ENCODE measurements at places on chromosomes 1 and 21. TPM values are rescaled to one million over a fixed set of nuclear protein-coding genes. Genes with fewer than 3 reads are reported as not detected.

CATSPERE gene
- 1.1 TPM for total RNA-seq

OR2T29 gene
- total RNA-seq, result not detected

DENND2D gene
- 78.2 TPM for total RNA-seq

ACKR1 gene
- total RNA-seq, result 146 TPM

CD1B gene
- 0.61 TPM for total RNA-seq

ANKRD35 gene
- 1.6 TPM for total RNA-seq

GRCh38 chr1:45033356-45033755, 21.3 kb downstream of the UROD start:
- DNase-seq, result no peak

- DNase-seq, result no peak
Observed at GRCh38 chr1:85042413-85042812, 5.9 kb downstream of the MCOLN3 start.

DNA sequence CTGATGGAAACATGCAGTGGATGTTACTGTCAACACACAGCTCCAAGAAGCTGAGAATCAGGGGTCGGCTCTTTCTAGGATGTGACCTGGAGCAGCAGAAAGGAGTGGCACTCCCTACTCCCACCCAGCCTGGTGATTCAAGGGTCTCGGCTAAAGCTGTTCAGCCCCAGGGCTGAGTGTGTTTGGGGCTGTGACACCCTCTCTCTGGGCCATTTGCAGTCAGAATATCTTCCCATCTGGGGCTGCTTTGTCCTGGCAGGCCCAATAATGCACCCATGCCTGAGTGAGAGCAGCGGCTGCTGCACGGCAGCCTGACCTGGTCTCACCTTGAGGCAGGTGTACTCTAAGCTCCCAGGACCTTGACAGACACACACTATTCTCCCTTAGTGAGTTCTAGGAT, 52.5 kb upstream of the AJAP1 start:
- DNase-seq, result no peak

- DNase-seq, result no peak
Observed at GRCh38 chr1:31936278-31936980, 1.7 kb downstream of the PTP4A2 start.

DNA sequence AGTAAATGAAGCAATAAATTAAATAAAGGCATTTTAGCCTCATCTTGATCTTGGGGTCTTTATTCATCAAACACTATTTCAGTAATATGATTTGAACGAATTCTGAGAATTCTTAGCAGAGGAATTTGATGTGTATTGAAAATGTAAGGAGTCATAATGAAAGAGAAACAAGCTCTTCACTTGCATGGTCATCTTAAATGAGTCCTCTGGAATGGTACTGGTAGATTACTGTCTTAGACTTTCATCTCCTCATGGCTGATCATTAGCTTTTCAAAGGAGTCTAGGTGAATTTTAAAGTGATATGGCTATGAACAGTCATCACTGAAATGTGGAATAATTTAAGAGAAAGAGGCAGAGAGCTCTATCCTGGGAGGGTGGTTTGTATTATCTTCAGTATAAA, 30.0 kb downstream of the PRRC2C start:
- DNase-seq, result no peak

GRCh38 chr1:231162970-231163829, 1.3 kb downstream of the TRIM67 start:
- no peak for DNase-seq

- DNase-seq, result no peak
Observed at GRCh38 chr1:88519156-88519555, 164.9 kb upstream of the PKN2 start.

- DNase-seq, result no peak
Observed at GRCh38 chr1:21124846-21125245, 51.9 kb downstream of the EIF4G3 start.

DNA sequence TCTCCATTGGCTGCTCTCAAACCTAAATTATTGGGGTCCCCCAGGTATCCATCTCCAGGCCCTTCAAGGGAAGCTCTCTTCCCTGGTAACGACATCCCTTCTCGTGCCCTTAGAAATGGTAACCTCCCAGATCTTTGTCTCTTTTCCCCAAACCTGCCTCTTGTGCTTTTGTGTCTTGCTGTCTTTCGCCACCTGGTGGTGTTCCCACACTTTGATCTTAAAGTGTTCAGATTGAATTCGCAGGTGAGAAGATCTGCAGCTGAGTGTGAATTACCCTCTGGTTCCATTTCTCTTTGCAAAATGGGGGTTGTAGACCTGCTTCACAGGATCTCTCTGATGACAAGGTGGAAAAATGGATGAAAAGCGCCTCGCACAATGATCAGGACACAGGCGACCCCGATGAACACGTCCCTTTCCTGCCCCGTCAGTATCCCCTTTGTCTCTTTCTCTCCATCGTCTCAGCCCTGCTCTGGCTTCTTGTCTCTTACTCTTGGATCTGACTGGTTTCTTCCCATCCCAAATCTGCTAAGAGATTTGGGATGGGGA, 53.1 kb downstream of the DOP1B start:
- no peak for DNase-seq

DNA sequence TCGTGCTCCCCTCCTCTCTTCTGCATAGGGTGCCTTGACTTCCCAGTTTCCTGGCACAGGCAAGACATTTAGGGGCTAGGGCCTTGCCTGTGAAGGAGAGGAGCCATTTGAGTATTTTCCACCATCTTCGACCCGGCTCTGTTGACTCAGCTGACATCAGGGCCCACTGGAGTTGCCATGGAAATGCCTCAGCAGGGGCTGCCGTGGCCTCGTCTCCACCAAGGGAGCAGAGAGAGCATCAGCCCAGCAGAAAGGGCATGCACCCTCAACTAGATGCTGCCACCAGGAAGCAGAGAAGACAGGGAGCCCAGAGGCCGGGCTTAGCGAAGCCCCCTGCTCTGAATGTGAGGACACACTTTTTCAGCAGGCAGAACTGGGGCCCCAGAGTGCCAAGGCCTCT, 101.9 kb upstream of the ACTL8 start:
- no peak for DNase-seq

DNA sequence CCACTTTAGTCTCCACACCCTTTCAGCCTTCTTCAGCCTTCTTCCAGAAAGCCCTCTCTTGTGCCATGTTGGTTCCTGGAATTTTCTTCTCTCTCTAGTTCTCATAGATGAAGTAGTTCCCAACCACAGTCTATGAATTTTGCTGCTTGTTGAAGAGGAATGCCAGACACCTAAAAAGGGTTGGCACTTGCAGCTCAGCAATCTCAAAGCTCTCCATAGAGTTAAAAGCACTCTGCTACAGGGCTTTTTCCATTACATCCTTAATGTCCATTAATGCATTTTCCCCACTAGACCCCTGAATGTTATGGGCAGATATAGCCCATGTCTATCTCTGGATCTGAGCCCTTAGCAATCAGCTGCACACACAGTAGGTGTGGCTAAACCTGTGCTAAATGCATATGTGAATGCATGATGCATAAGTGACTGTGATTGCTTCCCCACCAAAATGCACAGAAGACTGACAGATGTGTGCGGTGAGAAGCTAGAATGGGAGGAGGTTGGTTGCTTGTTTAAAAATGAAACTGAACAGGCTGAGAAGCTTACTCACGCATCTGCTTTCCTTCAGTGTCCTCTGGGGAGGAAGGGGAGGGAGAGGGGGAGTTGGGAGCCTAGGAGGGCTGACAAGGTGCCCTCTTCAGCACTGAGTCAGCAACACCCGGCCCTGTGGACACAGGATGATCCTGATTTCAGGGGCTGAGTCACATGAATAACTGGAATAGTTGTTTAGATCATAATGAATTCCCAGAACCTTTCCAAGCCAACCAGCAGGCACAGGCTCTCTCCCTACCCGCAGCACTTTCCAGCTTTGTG, 146.1 kb upstream of the FGGY start:
- no peak for DNase-seq

DNA sequence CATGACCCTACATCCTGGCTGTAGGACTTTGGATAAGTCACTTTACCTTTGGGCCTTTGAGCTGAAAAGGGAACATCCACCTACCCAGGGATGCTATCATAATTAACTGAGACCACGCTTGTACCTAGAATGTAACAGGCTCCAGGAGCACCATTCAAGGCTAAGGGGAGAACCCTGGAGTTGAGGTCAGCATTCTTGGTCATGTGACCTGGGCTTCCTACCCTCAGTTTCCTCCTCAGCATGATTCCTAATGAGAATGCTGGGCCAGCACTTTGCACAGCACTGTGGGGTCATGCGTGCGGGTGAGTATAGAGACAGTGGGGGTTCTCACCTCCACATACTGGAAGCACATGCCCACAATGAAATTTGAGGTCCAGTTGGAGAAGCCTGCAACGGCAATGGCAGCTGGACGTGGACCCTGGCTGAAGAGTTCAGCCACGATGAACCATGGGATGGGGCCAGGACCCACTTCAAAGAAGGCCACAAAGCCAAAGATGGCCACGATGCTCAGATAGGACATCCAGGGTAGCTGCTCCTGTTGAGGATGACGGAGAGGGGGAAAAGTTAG, 31.3 kb downstream of the SLC2A1 start:
- peak; percentile 20 for DNase-seq

GRCh38 chr1:212442408-212442807, 9.7 kb downstream of the NENF start:
- DNase-seq, result no peak

- no peak for DNase-seq
Observed at GRCh38 chr1:215262106-215262505, 179.6 kb downstream of the KCNK2 start.

DNA sequence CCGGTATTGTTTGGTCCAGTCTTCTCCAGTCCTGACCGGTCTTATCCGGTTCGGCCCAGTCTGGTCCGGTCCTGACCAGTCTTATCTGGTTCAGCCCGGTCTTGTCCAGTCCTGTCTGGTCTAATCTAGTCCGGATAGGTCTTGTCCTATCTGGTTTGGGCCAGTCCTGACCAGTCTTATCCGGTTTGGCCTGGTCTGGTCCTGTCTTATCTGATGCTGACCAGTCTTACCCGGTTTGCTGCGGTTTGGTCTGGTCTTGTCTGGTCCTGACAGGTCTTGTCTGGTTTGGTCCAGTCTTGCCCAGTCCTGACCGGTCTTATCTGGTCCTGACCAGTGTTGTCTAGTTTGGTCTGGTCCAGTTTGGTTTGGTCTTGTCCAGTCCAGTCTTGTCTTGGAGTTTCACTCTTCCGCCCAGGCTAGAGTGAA, 30.1 kb downstream of the DHX9 start:
- DNase-seq, result no peak

DNA sequence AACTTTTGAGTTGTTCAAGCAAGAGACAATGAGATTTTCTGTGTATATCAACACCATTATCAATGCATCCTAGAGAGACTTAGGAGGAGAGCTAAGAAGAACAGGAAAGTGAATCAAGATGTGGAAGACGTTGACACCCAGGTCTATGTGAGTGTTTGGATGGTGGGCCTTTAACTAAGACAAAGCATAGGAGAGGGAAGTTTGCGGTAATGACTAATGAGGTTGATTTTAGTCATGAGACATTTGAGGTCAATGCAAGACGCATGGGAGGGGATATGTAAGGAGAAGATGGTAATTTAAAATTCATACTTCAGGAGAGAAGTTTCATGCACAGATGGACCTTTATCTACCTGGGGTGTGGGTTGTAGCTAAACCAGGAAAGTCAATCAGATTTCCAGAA, 269.6 kb downstream of the VAV3 start:
- no peak for DNase-seq

- no peak for DNase-seq
Observed at GRCh38 chr1:220528679-220529501, 954 bp downstream of the MARK1 start.

DNA sequence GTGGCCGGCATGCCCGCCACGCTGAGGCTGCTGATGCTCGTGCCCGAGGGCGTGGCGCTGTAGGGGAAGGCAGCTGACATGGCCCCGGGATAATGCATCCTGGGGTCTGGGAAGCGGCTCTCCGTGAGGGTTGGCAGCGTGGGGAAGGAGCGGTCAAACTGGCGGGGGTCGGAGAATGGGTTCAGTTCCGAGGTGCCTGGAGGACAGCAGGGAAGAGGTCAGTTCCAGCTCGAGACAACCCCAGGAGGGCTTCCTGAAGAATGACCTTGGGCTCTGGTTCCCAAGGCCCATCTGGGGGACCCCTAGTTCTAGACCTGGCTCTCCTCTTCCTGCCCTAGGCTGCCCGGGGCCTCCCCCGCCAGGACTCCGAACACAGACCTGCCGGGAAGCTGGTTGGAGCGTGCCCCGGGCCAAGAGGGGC, 27.6 kb downstream of the RUNX3 start:
- no peak for DNase-seq

GRCh38 chr1:41918450-41919043, at the start of gene HIVEP3:
Gene HIVEP3, minus strand, starts transcription at chr1:41918922.
- DNase-seq, result no peak

Measured in upper lobe of right lung (tissue), 1 donor.